Jurkat, Clone E6-1 (cell line): ENCODE measurements at places on chromosomes 7 and 10.
A peak's percentile ranks its signal among the peaks of the same experiment; 100 is the strongest.

- no peak for DNase-seq
These were observed 204.6 kb downstream of the CUX1 start for GRCh38 chr7:102021841-102022618.

DNA sequence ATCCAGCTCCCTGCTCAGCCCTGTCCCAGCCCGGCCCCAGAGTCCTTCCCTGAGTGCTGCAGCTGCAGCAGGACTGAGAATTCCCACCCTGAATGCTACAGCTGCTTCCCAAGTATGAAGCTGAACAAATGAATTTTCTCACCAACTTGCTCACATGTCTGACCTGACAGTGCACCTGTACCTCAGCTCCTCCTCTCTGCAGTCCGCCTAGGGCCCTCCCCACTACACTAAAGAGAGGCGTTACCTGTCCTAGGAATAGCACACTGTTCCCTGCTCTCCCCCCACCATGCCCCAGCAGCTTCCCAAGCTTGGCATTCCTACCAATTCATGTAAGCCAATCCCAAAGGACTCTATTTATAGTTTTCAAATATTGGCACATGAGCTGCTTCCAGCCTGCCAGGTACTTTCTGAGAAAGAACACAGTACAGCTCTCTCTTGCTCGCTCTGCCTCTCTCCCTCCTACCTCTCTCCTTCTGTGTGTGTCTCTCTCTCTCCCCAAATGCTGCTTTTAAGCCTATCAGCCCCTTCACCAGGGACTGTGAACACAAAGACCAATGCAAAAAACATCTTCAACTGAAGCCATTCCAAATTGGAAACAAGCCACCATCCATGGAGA lies 400.1 kb downstream of the TNS3 start:
- no peak for DNase-seq

GRCh38 chr10:92970301-92971070 lies 90.1 kb upstream of the CYP26C1 start:
- DNase-seq: no peak

DNA sequence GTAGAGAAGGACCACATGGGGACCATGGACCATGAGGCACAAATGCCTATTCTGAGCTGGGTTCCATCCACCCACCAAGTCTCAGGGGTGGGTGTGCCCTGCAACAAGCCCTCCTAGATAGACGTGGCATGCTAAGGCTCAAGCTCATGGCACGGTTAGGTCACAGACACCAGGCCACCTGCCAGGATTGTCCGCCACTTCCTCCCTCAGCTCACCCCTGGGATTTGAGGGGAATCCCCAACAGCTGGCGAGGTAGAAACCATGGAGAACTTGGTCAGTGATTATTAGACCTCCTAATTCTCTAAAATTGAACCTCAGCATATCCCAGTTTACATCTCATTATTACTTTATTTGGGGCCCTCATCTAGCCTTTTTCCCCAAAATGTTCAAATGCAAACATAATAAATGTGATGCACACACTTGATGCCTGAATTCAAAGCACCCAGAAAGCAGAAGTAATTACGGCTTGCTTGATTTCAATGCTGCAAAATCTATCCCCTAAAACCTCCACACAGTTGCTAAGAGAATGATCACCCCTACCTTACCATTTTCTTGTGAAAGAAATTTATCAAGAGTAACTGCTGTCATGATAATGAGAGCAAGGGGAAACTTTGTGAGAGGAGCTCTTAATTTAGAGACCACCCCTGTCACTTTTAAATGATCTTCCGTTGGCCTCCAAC lies 366.6 kb upstream of the PFKP start:
- DNase-seq: no peak

GRCh38 chr10:227014-227413 lies 91.8 kb downstream of the ZMYND11 start:
- no peak for DNase-seq

DNA sequence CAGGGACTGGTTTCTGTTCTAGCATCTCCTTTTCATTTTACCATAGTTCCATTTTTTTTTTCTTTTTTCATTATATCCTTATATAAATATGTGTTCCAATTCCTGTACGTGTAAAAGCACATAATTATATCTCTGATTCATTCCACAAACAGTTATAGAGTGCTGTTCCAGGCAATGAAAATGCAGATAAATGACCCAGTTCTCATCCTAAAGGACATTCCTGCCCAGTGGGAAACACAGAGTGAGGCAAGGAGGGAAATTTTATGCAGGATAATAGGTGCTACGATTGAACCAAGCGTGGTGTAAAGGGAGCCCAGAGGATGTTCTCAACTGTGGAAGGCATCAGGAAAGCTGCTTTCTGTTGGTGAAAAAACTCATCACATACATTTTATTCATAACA lies 408.1 kb downstream of the GATA3 start:
- no peak for DNase-seq

- DNase-seq: peak; percentile 7
These were observed 244.5 kb upstream of the ANKRD30A start for GRCh38 chr10:36880898-36881297.

- DNase-seq: peak; percentile 93
These were observed 37.5 kb downstream of the GDI2 start for GRCh38 chr10:5775685-5776084.

- no peak for DNase-seq
These were observed 216.5 kb upstream of the MKLN1 start for GRCh38 chr7:131111081-131111576.

- no peak for DNase-seq
These were observed 208.7 kb upstream of the PHYHIPL start for GRCh38 chr10:58967551-58968388.

GRCh38 chr7:144513334-144513733 lies 109.8 kb upstream of the NOBOX start:
- peak; percentile 66 for DNase-seq

DNA sequence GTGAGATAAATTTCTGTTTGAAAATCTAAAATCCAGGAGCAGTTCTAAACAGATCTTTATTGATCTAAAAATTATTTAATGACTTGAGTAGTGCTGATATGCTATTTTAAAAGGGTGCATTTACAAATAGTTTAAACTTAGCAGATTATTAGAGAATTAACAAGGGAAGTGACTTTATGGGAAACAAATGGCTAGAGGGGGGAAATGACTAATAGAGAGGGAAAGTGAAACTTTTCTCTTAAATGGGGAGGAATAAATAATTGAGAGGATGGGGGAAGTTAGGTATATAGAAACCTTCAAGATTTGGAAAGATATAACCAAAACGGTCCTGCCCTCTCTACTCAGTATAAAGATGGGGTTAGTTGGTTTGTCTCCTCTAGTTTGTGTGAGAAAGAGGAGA lies 90.1 kb upstream of the ARMC3 start:
- no peak for DNase-seq

GRCh38 chr10:28986117-28986792 lies 302.6 kb upstream of the LYZL1 start:
- no peak for DNase-seq

DNA sequence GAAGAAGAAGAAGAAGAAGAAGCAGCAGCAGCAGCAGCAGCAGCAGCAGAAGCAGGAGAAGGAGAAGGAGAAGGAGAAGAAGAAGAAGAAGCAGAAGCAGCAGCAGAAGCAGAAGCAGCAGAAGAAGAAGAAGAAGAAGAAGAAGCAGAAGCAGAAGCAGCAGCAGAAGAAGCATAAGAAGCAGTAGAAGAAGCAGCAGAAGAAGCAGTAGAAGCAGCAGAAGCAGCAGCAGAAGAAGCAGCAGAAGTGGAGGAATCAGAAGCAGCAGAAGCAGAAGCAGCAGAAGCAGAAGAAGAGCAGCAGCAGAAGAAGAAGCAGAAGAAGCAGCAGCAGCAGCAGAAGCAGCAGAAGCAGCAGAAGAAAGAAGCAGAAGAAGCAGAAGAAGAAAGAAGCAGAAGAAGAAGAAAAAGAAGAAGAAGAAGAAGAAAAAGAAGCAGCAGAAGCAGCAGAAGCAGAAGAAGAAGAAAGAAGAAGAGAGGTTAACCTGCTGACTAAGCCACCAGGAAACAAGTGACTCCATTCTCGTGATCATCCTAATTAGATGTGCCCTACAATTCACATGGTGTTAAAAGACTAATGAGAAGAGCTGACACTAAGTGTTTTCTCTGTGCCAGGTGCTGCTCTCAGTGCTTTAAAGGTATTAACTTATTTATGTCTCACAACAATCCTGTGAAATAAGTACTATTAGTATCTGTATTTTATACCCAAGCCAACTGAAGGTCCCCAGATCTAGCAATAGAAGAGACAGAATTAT lies 11.6 kb downstream of the CDNF start:
- no peak for DNase-seq

- DNase-seq: no peak
These were observed 411.9 kb downstream of the GRM8 start for GRCh38 chr7:126840869-126841268.

GRCh38 chr7:13188236-13188805 lies 500.9 kb downstream of the ARL4A start:
- DNase-seq: no peak

- no peak for DNase-seq
These were observed 76.8 kb upstream of the PRKG1 start for GRCh38 chr10:50997461-50997860.

DNA sequence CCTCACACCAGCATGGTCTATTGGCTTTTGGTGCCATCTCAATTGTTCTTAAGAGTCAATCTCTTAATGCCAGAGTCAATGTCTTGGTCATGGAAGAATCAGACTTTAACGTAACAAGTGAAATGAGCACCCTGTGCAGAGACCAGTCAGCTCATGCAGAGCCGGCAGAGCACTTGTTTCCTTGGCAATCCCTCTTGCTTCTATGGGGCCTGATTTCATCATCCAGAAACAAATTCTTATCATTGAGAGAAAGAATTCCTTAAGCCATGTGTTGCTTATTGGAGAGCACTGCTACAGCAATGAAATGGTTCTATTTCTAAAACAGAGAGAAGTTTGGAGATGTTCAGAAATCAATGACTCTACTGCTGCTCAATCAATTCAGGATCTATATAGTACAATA lies 212.8 kb downstream of the IPMK start:
- DNase-seq: no peak

DNA sequence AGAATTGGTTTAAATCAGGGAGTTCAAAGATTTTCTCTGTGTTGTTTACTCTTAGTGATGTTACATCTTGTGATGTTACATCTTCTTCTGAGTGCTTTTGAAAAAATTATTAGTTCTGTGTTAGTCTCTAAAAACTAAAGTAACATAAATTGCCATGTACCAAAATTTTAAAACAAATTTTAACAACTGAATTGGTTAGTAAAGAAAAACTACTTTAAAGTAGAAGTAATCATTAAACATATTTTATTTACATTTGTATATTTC lies 5.2 kb upstream of the IGF2BP3 start:
- DNase-seq: no peak

DNA sequence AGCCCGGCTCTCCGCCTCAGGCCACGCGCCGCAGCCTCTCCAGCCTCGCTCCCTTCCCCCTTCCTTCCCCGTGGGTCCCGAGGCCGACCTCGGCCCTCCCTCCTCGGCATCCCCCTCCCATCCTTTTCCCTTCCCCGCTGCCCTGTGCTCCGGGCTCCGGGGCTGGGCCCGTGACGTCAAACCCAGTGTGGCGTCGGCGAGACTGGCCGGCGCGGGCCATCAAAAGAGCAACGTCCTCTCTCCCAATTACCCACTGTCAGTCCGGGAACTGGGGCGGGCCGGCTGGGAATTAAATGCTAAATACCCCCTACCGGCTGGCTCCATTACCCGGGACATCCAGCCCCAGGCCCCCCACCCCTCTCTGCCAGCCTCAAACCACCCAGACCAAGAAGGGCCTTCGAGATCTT lies 2.6 kb upstream of the GATA3 start:
- no peak for DNase-seq

DNA sequence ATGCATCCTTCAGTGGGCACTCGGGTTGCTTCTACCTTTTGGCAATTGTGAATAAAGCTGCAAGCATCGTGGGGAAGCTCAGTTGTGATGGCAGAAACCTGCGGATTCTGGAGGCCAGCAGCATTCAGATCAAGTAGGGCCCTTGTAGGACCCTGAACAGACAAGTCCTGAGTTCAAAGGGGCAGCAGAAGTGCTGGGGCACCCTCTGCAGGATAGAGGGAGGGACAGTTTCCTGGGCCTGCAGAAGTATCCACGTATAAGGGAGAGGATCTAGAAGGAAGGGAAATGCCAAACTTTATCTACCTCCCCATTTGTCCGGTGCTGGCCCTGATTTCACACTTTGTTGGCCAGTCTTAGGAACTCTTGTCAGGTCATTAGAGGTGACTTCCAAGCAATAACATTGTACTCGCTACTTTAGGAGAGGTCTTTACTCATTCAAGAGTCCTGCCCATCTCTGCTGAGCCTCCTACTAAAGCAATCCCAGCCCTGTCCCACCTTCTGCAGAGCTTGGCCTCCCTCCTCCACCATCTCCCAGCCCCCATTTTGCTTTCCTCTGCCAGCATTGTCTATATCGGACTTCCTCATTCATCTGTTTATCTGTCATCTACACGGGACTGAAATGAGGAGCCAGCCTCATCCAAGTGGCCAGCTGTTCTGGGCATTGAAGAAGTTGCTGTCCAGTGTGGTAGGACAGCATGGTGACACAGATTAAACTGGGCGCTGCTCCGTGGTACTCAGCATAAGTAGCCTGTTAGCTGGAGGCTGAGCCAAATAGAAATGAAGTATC lies 26.6 kb upstream of the R3HCC1L start:
- DNase-seq: no peak

DNA sequence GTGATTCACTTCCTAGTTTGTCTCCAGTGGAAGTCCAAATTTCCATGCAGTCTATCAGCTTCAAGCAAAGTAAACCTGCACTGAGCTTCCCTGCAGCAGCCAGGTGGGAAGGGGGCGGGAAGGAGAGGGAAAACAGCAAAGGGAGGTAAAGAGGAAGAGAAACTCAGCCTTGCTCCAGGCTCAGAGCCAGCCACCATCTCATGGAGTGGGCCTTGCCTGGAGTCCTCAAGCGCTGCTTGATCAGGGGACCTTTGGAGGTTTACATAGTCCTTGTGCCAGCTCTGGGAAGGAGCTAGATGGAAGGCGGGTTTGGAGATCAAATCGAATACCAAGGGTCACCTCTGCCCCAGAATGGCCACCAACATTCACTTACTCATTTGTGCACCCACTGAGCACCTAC lies 7.4 kb downstream of the CRTAC1 start:
- DNase-seq: no peak

DNA sequence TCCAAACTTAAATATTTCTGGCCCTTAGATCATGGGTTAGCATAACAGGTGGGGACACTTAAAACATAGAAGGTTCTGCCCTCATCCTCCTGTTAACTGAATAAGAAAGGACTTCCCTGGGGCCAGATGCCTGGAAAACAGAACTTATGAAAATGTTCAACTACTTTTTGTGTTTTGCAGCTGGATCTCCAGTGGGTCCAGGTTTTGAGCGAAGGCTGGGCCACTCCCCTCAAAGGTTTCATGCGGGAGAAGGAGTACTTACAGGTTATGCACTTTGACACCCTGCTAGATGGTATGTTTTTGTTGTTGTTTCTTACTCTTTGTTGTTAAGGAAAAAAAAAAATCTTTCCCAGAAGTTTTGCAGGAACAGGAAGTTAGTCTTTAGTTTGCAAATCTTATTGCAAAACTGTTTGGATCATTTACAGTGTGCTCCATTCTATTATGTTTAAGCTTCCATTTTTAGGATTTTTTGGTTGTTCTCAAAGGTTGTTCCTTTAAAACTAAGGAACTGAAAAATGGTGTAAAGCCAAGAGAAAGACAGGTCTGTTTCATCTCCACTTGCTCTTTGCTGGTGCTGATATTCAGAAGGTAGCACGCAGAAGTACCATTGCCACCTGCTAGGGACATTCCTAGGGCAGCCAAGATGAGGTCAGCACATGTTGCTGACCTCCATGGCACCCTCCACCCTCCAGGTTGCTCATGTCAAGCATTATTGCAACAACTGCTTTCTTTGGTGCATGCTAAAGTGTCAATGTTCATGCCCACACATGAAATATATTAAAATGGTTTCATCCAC lies 56.1 kb downstream of the PAPSS2 start:
- DNase-seq: no peak

GRCh38 chr10:97572214-97572989 lies at the start of gene ANKRD2:
Gene ANKRD2, plus strand, starts transcription at chr10:97572779. Its CDS starts 10 bp downstream, at chr10:97572789.
- peak; percentile 48 for DNase-seq

- DNase-seq: no peak
These were observed 25.8 kb upstream of the PCGF5 start for GRCh38 chr10:91194497-91195179.
